ENCODE measurements at places on chromosomes 5 and 9. TPM values are rescaled to one million over a fixed set of nuclear protein-coding genes. Genes with fewer than 3 reads are reported as not detected.

Gene TEX48
- not detected for total RNA-seq

Gene ZNG1C
- total RNA-seq = 12.7 TPM

Gene FRMD3
- total RNA-seq = 98.9 TPM

Gene OTP
- total RNA-seq = not detected

Gene NEUROG1
- total RNA-seq = not detected

Gene ADGRV1
- not detected for total RNA-seq

Gene LRRC8A
- 23.9 TPM for total RNA-seq

Gene CCDC187
- total RNA-seq = not detected

Gene IFNA13
- not detected for total RNA-seq

Gene CENPP
- 3.3 TPM for total RNA-seq

Gene WDR38
- not detected for total RNA-seq

Gene CDH6
- total RNA-seq = 3.3 TPM

Gene CDC23
- 16.0 TPM for total RNA-seq

Gene SLC6A3
- total RNA-seq = not detected

Gene NINJ1
- 55.5 TPM for total RNA-seq

Gene MPDZ
- 62.6 TPM for total RNA-seq

Gene GRHPR
- 111 TPM for total RNA-seq

Gene TAL2
- total RNA-seq = not detected

Gene GPR150
- not detected for total RNA-seq

Gene SOX30
- 0.19 TPM for total RNA-seq

Gene LRRC26
- not detected for total RNA-seq

Gene IRGM
- not detected for total RNA-seq

Gene C9orf78
- total RNA-seq = 32.0 TPM

Gene SLC6A18
- total RNA-seq = not detected

Gene FBLL1
- not detected for total RNA-seq

Gene TAF11L5
- total RNA-seq = not detected

Gene C1QTNF2
- total RNA-seq = 1.5 TPM

Gene OLFML2A
- 27.3 TPM for total RNA-seq

Gene SNCAIP
- total RNA-seq = 1.7 TPM

Gene FAM81B
- 6.4 TPM for total RNA-seq

Gene PCDHB13
- 2.6 TPM for total RNA-seq

Gene PCDHA6
- not detected for total RNA-seq

Gene TRIM36
- 0.19 TPM for total RNA-seq

Gene RNF14
- total RNA-seq = 98.0 TPM

Gene EGFLAM
- 8.8 TPM for total RNA-seq

Gene FCN2
- total RNA-seq = not detected

Gene C9orf153
- total RNA-seq = not detected

Gene RABGAP1
- total RNA-seq = 45.1 TPM

Gene IL13
- total RNA-seq = not detected

Gene SERINC5
- total RNA-seq = 14.5 TPM
